Uterine smooth muscle cell (primary cell): ENCODE measurements at places on chromosomes 3 and 15. TPM values are rescaled to one million over a fixed set of nuclear protein-coding genes. Genes with fewer than 3 reads are reported as not detected.

Gene ACKR4
- 1.5 and 2.1 TPM in 2 replicates for total RNA-seq

Gene ATP13A4
- total RNA-seq = 0.50 and 0.55 TPM in 2 replicates

Gene ZPLD1
- 0.62 TPM in 1 of 2 replicates, not detected in the other for total RNA-seq

Gene TRH
- not detected in 2 replicates for total RNA-seq

Gene IGSF10
- total RNA-seq = 0.33 and 0.37 TPM in 2 replicates

Gene TTC21A
- total RNA-seq = 3.1 and 3.6 TPM in 2 replicates

Gene MITF
- 23.7 and 26.5 TPM in 2 replicates for total RNA-seq

Gene PRR20G
- not detected in 2 replicates for total RNA-seq

Gene DUOXA2
- not detected in 2 replicates for total RNA-seq

Gene TMOD2
- 13.4 and 14.5 TPM in 2 replicates for total RNA-seq

Gene TTLL13
- total RNA-seq = 0.12 TPM in 1 of 2 replicates, not detected in the other

Gene TM6SF1
- 0.22 and 0.62 TPM in 2 replicates for total RNA-seq

Gene EPHB1
- total RNA-seq = 0.12 and 0.77 TPM in 2 replicates

Gene PLA2G4B
- 1.2 and 1.9 TPM in 2 replicates for total RNA-seq

Gene TGM4
- not detected in 2 replicates for total RNA-seq

Gene CFAP100
- total RNA-seq = not detected in 2 replicates

Gene FGF7
- 264 and 355 TPM in 2 replicates for total RNA-seq

Gene STARD5
- total RNA-seq = 5.6 and 10.7 TPM in 2 replicates

Gene ARGFX
- not detected in 2 replicates for total RNA-seq

Gene CPN2
- not detected in 2 replicates for total RNA-seq

Gene ACP3
- total RNA-seq = 11.1 and 27.1 TPM in 2 replicates

Gene IFT57
- 79.2 and 82.1 TPM in 2 replicates for total RNA-seq

Gene SPINT1
- 0.37 and 0.66 TPM in 2 replicates for total RNA-seq

Gene MST1R
- total RNA-seq = 0.25 and 0.33 TPM in 2 replicates

Gene MYL3
- total RNA-seq = not detected in 2 replicates

Gene STRA6
- 3.9 and 4.5 TPM in 2 replicates for total RNA-seq

Gene GALNT15
- total RNA-seq = 3.4 and 4.6 TPM in 2 replicates

Gene SYNPR
- not detected in 2 replicates for total RNA-seq

Gene RGMA
- 0.22 and 0.50 TPM in 2 replicates for total RNA-seq

Gene CNTN4
- total RNA-seq = 0.12 and 1.00 TPM in 2 replicates

Gene KCNMB3
- total RNA-seq = 1.2 and 1.5 TPM in 2 replicates

Gene TIGIT
- total RNA-seq = not detected in 2 replicates

Gene RPUSD2
- 14.0 and 18.0 TPM in 2 replicates for total RNA-seq

Gene GXYLT2
- 6.1 and 16.1 TPM in 2 replicates for total RNA-seq

Gene SEMA6D
- 4.2 and 4.5 TPM in 2 replicates for total RNA-seq

Gene ARPP19
- 79.1 and 119 TPM in 2 replicates for total RNA-seq

Gene NR2E3
- total RNA-seq = 0.22 and 0.25 TPM in 2 replicates

Gene LRRC2
- 1.9 and 7.4 TPM in 2 replicates for total RNA-seq

Gene ITIH4
- 0.66 and 1.7 TPM in 2 replicates for total RNA-seq

Gene CDC25A
- 5.2 and 15.9 TPM in 2 replicates for total RNA-seq

Gene KLHL6
- total RNA-seq = under 0.01 TPM in 2 replicates

Gene ECE2
- under 0.01 TPM in 1 of 2 replicates, not detected in the other for total RNA-seq

Gene FBXO40
- under 0.01 TPM in 1 of 2 replicates, not detected in the other for total RNA-seq

Gene P2RY12
- 0.11 and 0.12 TPM in 2 replicates for total RNA-seq

Gene STT3B
- 296 and 393 TPM in 2 replicates for total RNA-seq

Gene CDCP1
- total RNA-seq = 27.7 and 44.5 TPM in 2 replicates

Gene HESX1
- 1.4 TPM in 1 of 2 replicates, not detected in the other for total RNA-seq

Gene GASK1A
- total RNA-seq = 2.2 and 3.9 TPM in 2 replicates

Gene COLQ
- 0.66 and 0.75 TPM in 2 replicates for total RNA-seq

Gene SOX14
- total RNA-seq = not detected in 2 replicates

Gene ATP8B4
- 2.1 and 9.9 TPM in 2 replicates for total RNA-seq

Gene SPTBN5
- total RNA-seq = under 0.01 and 0.11 TPM in 2 replicates

Gene PCOLCE2
- 16.6 and 25.4 TPM in 2 replicates for total RNA-seq

Gene GOLGA6L10
- total RNA-seq = 0.11 and 1.00 TPM in 2 replicates

Gene SLC30A4
- total RNA-seq = 7.1 and 11.9 TPM in 2 replicates

Gene LRRC31
- not detected in 2 replicates for total RNA-seq

Gene ECT2
- 33.6 and 96.7 TPM in 2 replicates for total RNA-seq
